Naive thymus-derived CD4-positive, alpha-beta T cell (primary cell): ENCODE measurements at places on chromosomes 11 and 22.

GRCh38 chr11:47468598-47469214, 19.8 kb upstream of the RAPSN start:
- no peak for DNase-seq

GRCh38 chr11:30533445-30533947, 52.7 kb downstream of the MPPED2 start:
- no peak for DNase-seq

DNA sequence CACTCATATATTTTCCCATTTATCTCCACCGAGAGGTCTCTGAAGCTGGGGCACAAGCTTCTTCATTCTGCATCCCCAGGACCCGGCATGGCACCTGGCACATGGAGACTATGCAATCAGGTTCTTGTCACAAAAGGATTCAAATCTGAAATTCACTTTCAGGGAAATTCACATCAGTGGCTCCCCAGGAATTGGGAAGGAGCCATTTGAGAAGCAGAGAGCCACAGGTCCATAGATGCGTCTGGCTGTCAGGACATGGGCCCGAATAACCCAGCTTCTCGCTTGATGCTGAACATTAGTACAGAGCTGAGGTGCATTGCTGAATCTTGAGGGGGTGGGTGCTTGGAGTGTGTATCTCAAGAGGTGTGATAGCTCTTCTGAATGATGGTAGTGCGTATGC, 82.5 kb downstream of the TSPAN18 start:
- DNase-seq, result no peak

DNA sequence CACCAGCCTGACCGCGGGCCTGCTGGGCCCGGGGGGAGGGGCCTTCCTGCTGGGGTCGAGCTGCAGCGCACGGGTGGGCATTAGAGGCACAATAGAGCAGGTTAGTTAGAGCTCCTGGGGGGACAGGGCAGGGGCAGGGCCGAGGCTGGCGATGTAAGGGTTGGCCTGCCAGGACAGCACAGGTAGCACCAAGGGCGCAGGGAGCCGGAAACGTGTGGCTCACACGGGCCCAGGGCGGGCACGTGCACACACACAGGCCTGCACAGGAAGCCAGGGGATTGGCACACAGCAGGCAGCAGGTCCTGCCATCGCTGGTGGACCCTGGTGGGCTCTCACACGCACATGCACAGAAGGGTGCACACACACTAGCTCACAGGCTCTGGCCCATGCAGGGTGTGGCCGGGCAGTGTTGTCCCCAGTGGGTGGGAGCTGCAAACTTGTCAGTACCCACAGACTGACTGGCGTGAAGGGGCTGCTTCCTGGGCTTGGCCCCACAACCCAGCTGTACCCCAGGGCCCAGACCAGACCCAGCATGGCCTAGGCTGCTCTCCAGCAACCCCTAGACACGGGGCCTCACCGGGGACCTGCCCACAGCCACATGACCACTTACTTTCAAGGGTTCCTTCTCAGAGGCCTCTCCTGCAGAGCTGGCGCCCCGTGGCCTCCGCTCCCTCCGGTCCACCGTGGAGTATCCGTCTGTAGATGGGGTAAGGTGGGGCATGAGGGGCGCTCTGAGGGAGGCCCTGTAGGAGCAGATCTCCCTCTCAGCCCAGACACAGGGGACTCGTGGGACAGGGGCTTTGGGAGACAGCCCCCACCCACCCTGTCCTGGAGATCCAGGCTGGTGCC, 29.9 kb upstream of the TXNRD2 start:
- DNase-seq, result no peak

DNA sequence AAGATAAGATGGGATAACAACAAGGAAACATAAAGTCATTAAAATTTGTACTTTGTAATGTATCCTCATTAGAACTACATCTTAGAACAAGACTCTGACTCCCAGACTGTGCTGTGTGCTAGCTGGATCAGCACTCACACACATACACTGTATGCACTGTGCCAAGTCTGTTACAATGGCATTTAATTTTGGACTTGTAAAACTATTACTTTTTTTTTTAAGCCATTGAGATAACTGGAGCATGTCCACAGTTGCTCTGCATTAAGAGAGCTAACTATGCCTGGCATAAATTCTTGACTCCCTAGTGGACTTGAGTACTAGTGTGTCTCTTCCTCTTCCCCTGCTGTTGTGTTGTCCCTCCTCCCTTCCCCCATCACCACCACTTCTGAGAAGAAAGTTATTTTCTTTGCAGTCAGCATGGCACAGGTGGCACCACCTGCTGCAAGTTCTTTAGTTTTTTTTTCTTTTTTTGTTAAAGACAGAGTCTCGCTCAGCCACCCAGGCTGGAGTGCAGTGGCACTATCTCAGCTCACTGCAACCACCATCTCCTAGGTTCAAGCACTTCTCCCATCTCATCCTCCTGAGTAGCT, 268.6 kb downstream of the TMEM135 start:
- DNase-seq, result no peak

DNA sequence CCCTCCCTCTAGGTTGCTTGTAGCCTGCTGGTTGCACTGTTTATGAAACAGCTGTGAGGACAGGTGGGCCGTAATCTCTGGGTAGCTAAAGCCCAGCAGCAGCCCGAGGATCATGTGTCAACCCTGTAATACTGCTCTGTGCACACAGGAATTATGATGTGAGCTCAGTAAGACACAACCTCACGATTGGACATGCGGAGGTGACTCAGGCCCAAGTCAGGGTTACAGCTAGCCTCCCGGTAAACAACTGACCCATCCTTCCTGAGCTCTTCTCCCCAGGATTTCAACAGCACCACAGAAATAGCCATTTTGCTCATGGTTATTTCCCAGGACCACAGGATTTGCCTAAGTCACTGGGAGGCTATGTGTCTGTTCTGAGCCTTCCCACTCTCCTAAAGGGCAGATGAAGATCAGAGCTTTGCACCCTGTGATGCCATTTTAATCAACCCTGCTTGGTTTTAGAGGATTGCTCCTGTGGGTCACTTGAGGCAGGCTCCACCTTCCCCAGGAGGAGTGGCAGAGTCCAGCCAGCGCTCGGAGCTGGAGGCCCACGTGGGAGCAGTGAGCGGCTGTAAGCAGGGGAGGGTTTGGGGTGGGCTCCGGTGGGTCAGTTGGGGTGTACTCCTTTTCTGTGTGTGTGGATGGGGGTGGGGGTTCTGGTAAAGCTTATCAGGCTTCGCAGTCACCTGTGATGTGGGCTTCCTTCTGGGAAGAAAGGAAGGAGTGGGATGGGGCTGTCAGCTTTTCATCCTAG, at the start of gene AMPD3:
AMPD3 (plus strand) TSS at position 387 of the 754 bp plus-strand sequence. CDS start 6,256 bp downstream, outside the sequence.
- DNase-seq, result no peak

GRCh38 chr22:49092716-49093115, 735.0 kb downstream of the BRD1 start:
- no peak for DNase-seq

DNA sequence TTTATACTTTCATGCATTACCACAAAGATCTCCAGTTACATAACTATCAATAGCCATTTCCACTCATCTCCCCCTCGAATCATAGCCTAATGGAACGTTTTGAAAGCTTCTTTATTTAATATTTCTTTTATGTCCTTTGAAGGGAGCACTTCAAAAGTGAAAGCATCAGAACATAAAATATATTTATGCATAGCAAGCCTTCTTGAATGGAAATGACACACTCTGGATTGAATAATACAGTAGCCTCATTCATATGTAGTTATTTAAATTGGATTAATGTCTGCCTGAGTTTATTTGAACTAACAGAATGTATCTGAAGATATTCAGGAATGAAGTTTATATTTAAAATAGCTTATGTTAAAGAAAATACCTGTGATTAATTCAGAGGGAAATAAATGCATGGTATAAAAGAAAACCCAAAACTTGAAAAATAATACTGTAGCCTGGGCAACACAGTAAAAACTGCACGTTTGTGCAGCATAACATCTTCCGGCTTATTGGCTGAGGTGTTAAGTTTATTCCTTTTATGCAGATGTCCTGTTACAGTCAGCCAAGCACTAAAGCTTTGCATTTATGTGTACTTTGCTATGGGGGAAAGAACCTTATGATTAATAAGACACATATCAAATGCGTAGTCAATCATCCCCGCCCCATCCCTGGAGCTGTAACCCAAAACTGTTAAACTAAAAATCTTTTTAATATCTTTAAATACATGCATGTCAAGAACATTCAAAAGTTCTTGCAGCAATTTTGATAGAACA, 22.0 kb downstream of the OOSP3 start:
- DNase-seq, result no peak

DNA sequence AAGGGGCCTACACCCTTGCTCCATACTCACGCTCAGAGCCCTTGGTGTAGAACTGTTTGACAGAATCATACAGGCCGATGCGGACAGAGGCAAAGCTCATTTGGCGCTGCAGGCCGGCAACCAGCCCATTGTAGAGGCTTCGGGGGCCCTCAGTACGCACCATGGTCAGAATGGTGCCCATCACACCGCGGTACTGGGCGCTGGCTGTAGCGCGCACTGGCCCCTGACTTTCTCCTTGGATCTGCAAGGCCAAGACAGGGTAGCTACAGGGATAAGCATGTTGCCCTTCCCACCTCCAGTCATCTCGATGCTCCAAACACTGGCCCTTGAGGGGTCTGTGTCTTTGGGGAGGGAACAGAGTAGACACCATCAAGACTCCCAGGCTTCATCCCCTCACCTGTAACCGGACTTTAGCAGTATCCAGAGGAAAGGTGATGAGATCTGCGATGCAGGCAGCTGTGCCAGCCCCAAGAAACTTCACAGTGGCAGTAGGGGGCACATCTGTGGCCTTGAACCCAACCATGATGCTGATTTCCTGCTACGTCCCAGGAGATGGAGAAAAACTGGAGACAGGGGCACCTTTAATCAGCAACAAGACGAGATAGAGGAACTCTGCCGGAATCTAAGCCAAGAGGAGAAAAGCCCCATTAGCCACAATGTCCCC, 4.7 kb downstream of the UCP2 start:
- no peak for DNase-seq

DNA sequence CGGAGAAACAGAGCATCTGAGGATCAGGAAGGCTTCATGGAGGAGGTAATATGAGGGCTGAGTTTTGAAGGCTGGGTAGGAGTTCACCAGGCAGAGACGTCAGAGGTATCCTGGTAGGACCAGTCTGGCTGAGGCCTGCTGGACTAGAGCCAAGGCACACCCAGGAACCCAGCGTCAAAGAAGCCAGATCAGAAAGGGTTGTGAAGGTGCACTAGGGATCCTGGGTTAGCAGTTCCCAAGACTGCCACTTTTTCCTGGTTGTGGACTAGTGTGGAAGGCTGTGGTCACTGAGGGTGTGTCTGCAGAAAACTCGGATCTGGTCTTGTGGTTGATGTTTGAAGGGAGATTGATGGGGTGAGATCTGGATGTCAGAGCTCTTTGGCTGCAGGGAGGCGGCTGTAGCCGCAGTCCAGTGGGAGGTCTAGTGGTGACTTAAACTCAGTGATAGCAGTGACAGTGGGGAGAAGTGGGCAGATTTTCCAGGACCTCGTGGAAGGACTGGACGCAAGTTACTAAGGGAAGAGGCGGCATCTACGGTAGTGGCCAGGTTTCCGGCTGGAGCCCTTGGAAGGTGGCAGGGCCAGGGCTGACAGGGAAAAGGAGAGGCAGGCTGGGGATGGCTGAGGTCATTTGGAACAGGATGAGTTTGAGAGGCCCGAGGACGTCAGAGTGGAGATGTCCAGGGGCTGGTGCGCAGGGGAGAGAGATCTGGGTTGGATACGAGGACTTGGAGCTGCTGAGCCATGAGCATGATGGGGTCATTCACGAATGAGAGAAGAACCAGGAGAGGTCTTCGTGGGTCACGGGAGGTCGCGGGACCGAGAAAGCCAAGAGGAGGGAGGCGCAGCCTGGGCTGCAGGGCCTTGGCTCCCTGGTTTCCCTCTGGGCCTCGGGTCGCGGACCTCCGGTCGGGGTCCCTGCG, 10.9 kb downstream of the RELA start:
- peak; percentile 42 for DNase-seq

GRCh38 chr11:119712459-119713358, 16.3 kb downstream of the NECTIN1 start:
- DNase-seq, result no peak

- DNase-seq, result no peak
These were observed 26.1 kb downstream of the TMEM184B start for GRCh38 chr22:38246692-38247091.

DNA sequence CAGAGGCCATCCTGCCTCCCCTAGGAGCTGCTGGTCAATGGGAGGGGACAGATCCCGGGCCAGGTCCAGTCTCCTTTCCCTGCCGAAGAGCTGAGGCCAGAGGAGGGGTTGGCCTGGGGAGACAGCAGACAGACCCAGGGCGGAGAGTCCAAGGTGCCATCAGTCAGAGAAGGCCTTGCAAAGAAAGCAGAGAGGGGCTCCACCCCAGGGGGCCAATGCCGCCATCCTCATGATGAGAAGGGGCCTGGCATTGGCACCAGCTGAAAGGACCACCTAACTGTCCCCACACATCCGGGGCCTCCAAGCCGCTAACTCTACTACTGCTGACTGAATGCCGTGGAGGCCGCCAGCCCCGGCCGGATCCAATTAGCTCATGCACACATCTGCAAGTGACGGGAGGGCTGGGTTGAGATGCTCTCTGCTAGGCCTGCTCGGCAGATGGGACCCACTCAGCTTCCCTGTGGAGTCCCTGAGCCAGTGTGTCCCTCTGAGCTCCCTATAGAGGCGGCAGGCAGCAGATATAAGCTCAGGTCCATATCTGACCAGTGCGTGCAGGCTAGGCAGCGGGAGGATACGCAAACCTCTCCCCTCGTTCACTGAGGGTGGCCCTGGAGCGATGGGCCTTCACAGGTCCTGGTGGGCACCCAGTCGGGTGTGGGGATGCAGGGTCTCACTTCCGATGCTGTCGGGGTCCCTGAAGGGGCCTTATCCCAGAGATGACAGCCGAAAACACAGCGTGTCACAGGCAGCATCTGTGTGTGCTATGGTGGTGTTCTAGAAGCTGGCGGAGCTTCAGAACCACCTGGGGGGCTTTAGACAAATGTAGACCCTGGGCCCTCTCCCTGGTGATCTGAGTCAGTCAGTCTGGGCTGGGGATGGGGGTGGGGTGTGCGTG, 183.9 kb downstream of the CTTN start:
- DNase-seq, result no peak

DNA sequence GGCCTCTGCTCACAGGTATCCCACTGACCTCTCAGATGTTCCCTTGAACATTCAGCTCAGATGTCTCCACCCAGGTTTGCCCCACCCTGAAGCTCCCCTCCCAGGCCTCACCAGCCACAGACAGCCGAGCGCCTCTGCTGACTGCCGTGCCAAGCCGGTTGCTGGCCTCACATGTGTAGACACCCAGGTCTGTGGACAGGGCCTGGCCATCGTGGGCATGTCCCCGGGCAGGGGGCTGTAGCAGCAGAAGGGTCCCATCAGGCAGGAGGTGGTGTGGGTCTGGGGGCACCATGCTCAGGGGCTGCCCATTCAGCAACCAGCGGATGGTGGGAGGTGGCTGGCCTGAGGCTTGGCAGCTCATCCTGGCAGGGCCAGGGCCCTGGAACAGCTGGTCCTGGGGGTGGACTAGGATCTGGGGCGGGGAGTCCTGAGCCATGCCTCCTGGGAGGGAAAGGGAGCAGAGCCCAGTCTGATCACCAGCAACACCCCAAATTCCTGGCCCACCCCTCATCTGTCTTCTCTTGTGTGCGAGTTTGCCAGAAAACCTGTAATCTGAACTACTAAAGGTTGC, 759 bp downstream of the ROBO4 start:
- DNase-seq, result no peak

- no peak for DNase-seq
These were observed 103.2 kb upstream of the KIRREL3 start for GRCh38 chr11:127103586-127104388.

- no peak for DNase-seq
These were observed 5.2 kb upstream of the TFIP11 start for GRCh38 chr22:26517429-26517828.
